Mesothelial cell of epicardium (in vitro differentiated cells): ENCODE measurements at places on chromosomes 1 and 21.

DNA sequence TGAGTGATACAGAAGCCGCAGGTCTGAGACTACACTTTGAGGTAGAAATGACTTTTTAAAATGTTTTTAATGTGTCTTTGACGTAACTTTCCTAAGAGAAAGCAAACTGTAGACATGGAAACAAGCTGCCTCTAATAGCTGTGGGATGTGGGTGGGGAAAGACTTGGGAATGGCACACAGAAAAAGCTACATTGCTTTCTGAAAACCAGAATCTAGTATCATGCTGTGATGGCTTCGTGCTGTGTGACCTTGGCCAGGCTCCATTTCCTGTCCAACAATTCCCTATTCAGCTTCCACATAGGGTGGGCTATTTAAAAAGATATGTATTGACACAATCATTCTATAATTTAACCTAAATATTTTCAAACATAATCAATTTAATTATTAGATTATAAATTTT, 909.1 kb downstream of the NCAM2 start:
- H3K4me1 ChIP-seq, result peaks cover 20% of the 10 kb centered on the region
- DNase-seq, result no peak
- H3K36me3 ChIP-seq, result no peaks in the 10 kb centered on the region
- H3K4me3 ChIP-seq, result no peak overlapping the region

DNA sequence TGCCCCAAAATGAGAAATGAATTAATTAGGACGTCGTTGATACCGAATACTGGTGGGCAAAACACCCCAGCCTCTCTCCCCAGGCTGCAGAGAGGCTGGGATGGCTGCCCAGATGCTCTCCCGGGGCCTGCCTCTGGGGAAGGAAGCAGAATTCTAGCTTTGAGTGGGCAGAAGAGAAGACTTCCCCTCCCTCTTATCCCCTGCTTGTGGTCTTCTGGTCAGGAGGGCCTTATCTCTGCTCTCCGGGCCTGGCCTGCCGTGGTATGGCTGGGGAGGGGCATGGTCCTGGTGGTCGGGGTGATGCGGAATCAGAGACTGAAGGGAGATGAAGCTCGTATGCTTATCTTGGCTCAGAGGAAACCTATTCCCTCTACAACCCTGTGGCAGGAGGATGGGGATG, 9.8 kb upstream of the CSF3R start:
- no peak overlapping the region for H3K27ac ChIP-seq
- H3K4me3 ChIP-seq, result no peak overlapping the region
- DNase-seq, result no peak
- H3K36me3 ChIP-seq, result no peaks in the 10 kb centered on the region

- H3K27ac ChIP-seq, result no peak overlapping the region
- peaks cover 13% of the 10 kb centered on the region for H3K36me3 ChIP-seq
- peaks cover 28% of the 10 kb centered on the region for H3K4me1 ChIP-seq
Observed at GRCh38 chr1:119637710-119638109, 10.4 kb downstream of the ZNF697 start.

- H3K4me3 ChIP-seq, result peak overlapping the region; percentile 9
- no peaks in the 10 kb centered on the region for H3K27me3 ChIP-seq
- H3K4me1 ChIP-seq, result peaks cover 15% of the 10 kb centered on the region
- H3K36me3 ChIP-seq, result peaks cover 9% of the 10 kb centered on the region
Observed at GRCh38 chr21:34552360-34553098, 40.5 kb upstream of the KCNE1 start.

DNA sequence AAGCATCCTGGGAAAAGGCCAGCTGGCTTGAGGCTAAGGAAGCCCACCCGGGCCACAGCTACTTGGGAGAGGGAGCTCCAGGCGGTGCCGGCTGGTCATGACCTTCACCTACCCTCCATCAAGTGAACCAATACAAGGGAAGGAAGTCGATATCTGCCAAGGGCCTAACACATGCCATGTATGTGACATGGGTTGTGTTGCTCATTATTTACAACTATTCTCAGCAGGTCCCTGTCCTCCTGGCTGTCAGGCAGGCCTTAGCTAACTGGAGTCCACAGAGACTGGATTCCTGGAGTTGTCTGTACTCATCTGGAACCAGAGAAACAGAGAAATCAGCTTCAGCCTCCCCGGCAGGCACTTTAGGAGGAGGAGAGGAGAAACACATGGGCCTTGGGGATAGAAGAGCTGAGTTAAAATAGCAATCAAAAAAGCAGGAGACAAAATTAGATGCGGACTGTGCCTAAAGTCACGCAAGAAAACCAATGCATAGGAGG, 15.7 kb downstream of the TCEA3 start:
- H3K27ac ChIP-seq, result no peak overlapping the region
- H3K27me3 ChIP-seq, result no peaks in the 10 kb centered on the region
- H3K4me3 ChIP-seq, result no peak overlapping the region
- no peak for DNase-seq
- H3K4me1 ChIP-seq, result peaks cover 23% of the 10 kb centered on the region
- H3K36me3 ChIP-seq, result no peaks in the 10 kb centered on the region

GRCh38 chr1:95226781-95227660, 7.0 kb upstream of the RWDD3 start:
- H3K27me3 ChIP-seq, result no peaks in the 10 kb centered on the region
- H3K4me1 ChIP-seq, result peaks cover 22% of the 10 kb centered on the region
- peak overlapping the region; percentile 0 for H3K4me3 ChIP-seq
- H3K27ac ChIP-seq, result peak overlapping the region; percentile 54
- DNase-seq, result no peak
- H3K36me3 ChIP-seq, result no peaks in the 10 kb centered on the region

DNA sequence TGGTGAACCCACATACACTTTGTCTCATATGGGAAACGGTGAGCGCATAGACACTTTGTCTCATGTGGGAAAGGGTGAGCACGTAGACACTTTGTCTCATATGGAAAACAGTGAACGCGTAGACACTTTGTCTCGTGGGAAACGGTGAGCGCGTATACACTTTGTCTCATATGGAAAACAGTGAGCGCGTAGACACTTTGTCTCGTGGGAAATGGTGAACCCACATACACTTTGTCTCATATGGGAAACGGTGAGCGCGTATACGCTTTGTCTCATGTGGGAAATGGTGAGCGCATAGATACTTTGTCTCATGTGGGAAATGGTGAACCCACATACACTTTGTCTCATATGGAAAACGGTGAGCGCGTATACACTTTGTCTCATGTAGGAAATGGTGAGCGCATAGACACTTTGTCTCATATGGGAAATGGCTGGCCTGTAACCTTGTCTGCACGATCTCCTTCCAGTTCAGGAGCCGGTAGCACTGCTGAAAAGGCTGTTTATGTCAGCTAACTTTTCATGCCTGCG, 50.7 kb upstream of the TRAPPC10 start:
- no peak for DNase-seq
- no peak overlapping the region for H3K4me3 ChIP-seq
- H3K4me1 ChIP-seq, result peaks cover 6% of the 10 kb centered on the region
- H3K27me3 ChIP-seq, result no peaks in the 10 kb centered on the region

DNA sequence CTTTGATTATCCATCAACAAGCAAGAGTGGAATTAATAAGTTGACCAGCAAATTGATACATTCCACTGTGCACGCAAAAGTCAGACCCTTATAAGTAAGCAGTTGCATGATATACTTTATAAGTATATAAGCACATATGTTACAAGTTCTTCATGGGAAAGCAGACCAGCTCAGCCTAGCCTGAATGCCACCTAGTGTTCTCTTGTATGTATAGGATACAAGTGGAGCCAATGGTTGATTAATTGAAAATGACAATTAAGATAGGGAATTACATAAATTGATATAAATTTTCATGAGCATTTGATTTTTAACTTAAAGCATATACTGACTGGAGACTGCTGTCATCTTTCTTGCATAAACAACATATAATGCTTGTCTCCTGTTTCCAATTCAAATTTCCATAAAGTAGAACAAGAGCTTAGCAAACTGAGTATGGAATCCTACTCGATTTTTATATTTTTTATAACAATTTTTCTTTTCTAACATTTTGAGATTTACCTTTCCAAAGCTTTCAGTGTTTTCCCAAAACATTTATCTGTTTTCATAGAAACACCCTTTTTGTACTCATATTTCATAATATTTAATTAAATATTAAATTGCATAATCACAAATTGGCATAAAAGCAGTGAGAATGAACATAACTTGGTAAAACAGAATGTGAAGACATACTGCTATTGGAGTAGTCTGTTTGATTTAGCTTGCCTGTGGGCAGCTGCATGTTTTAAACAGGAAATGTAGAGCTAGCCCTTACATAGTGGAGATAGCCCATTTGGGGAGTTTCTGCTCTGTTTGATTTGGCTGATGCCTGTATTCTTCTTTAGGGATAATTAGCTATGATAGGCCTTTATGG, 62.8 kb downstream of the MAGI3 start:
- no peak overlapping the region for H3K27ac ChIP-seq
- DNase-seq, result no peak
- H3K4me3 ChIP-seq, result no peak overlapping the region
- peaks cover 3% of the 10 kb centered on the region for H3K36me3 ChIP-seq

GRCh38 chr1:39919545-39919944, 17.8 kb upstream of the MYCL start:
- H3K27me3 ChIP-seq, result peaks cover 38% of the 10 kb centered on the region
- H3K36me3 ChIP-seq, result no peaks in the 10 kb centered on the region
- DNase-seq, result no peak
- peaks cover 3% of the 10 kb centered on the region for H3K4me1 ChIP-seq
- no peak overlapping the region for H3K27ac ChIP-seq
- no peak overlapping the region for H3K4me3 ChIP-seq

- no peak overlapping the region for H3K27ac ChIP-seq
- no peaks in the 10 kb centered on the region for H3K4me1 ChIP-seq
- no peaks in the 10 kb centered on the region for H3K27me3 ChIP-seq
- H3K4me3 ChIP-seq, result no peak overlapping the region
Observed at GRCh38 chr21:41578083-41578482, 70.1 kb upstream of the TMPRSS2 start.

- H3K27me3 ChIP-seq, result peaks cover 47% of the 10 kb centered on the region
- DNase-seq, result no peak
- peaks cover 24% of the 10 kb centered on the region for H3K4me1 ChIP-seq
- no peak overlapping the region for H3K4me3 ChIP-seq
Observed at GRCh38 chr1:47853059-47853458, 144.1 kb downstream of the TRABD2B start.

GRCh38 chr1:27087371-27088220, 67.3 kb downstream of the SLC9A1 start:
- H3K27ac ChIP-seq, result no peak overlapping the region
- H3K36me3 ChIP-seq, result no peaks in the 10 kb centered on the region
- DNase-seq, result no peak
- H3K27me3 ChIP-seq, result no peaks in the 10 kb centered on the region
- no peak overlapping the region for H3K4me3 ChIP-seq

- H3K4me1 ChIP-seq, result no peaks in the 10 kb centered on the region
- H3K27ac ChIP-seq, result no peak overlapping the region
- no peak overlapping the region for H3K4me3 ChIP-seq
- no peaks in the 10 kb centered on the region for H3K36me3 ChIP-seq
Observed at GRCh38 chr1:192751260-192751659, 57.6 kb upstream of the RGS2 start.

GRCh38 chr1:86823386-86823785, 90.5 kb downstream of the SELENOF start:
- no peak overlapping the region for H3K4me3 ChIP-seq
- peaks cover 32% of the 10 kb centered on the region for H3K4me1 ChIP-seq
- H3K27ac ChIP-seq, result no peak overlapping the region
- H3K36me3 ChIP-seq, result no peaks in the 10 kb centered on the region
- H3K27me3 ChIP-seq, result no peaks in the 10 kb centered on the region
- DNase-seq, result no peak

GRCh38 chr21:37276377-37276776, 9.2 kb upstream of the VPS26C start:
- H3K27me3 ChIP-seq, result no peaks in the 10 kb centered on the region
- no peaks in the 10 kb centered on the region for H3K4me1 ChIP-seq
- H3K27ac ChIP-seq, result no peak overlapping the region
- H3K36me3 ChIP-seq, result no peaks in the 10 kb centered on the region
- H3K4me3 ChIP-seq, result no peak overlapping the region
- DNase-seq, result no peak

GRCh38 chr21:35528116-35529042, 479.3 kb upstream of the RUNX1 start:
- H3K4me1 ChIP-seq, result peaks cover 22% of the 10 kb centered on the region
- H3K27ac ChIP-seq, result no peak overlapping the region
- no peak for DNase-seq

GRCh38 chr1:31588751-31589515, 12.6 kb downstream of the TINAGL1 start:
- H3K36me3 ChIP-seq, result peaks cover 13% of the 10 kb centered on the region
- H3K27me3 ChIP-seq, result no peaks in the 10 kb centered on the region
- peak overlapping the region; percentile 42 for H3K4me3 ChIP-seq
- DNase-seq, result peak; percentile 47
- peaks cover 39% of the 10 kb centered on the region for H3K4me1 ChIP-seq
- H3K27ac ChIP-seq, result peak overlapping the region; percentile 87

DNA sequence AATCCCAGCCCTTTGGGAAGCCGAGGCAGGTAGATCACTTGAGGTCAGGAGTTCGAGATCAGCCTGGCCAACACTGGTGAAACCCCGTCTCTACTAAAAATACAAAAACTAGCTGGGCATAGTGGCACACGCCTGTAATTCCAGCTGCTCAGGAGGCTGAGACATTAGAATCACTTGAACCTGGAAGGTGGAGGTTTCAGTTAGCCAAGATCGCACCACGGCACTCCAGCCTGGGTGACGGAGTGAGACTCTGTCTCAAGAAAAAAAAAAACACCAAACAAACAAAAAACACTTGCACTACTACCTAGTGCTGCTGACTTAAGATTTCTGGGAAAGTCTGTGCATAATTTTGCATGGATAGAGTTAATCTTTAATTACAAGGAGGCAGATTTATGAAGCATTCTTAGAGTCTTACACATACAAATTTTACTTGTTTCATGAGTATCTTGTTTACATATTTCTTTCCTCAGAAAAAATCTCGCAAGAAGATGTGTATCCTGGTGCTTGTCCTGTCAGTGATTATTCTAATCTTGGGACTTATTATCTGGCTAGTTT, 8.7 kb upstream of the PPP1R8 start:
- no peaks in the 10 kb centered on the region for H3K27me3 ChIP-seq
- DNase-seq, result no peak
- no peak overlapping the region for H3K4me3 ChIP-seq
- no peaks in the 10 kb centered on the region for H3K4me1 ChIP-seq
- H3K36me3 ChIP-seq, result peaks cover 21% of the 10 kb centered on the region

- peaks cover 13% of the 10 kb centered on the region for H3K27me3 ChIP-seq
- H3K4me1 ChIP-seq, result peaks cover 18% of the 10 kb centered on the region
- H3K27ac ChIP-seq, result no peak overlapping the region
- H3K4me3 ChIP-seq, result no peak overlapping the region
- no peak for DNase-seq
Observed at GRCh38 chr1:205914155-205914507, 29.1 kb downstream of the SLC26A9 start.

GRCh38 chr1:165011186-165011585, 345.3 kb downstream of the LMX1A start:
- peaks cover 7% of the 10 kb centered on the region for H3K27me3 ChIP-seq
- DNase-seq, result no peak
- H3K36me3 ChIP-seq, result no peaks in the 10 kb centered on the region
- no peak overlapping the region for H3K4me3 ChIP-seq
- H3K4me1 ChIP-seq, result peaks cover 1% of the 10 kb centered on the region
